ENCODE measurements at places on chromosomes 3 and 15.

- peak; percentile 29 for DNase-seq
These were observed 7.8 kb downstream of the DCBLD2 start for GRCh38 chr3:98893740-98894139.

DNA sequence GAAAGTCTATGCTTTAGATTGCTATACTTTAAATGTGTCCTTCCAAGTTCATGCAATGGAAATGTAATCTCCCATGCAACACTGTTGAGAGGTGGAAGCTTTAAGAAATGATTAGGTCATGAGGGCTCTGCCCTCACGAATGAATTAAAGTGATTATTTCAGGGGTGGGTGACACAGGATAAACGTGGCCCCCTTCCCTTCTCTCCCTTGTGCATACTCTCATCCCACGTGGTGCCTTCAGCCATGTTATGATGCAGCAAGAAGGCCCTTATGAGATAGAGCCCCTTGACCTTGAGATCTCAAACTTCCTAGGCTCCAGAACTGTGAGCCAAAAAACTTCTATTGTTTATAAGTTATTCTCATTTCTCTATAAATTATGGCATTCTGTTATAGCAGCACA, 183.3 kb downstream of the TNIK start:
- no peak for DNase-seq

DNA sequence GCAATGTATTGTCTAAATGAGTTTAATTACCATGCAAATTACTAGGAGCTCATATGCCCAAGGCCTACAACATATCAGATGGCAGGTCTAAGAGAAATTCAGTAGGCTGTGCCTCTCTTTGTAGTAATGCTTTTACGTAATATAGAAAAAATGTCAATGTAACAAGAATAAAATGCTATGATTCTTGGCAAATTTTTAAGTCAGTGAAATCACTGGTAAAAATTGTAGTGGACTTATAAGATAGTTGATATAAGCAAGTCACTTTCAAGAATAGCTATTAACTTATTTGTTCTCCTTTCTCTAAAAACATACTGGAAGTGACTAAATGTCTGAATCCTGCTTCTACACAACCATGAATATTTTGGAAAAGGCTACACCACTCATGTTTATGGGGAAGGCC, 707.8 kb downstream of the TUSC7 start:
- no peak for DNase-seq

DNA sequence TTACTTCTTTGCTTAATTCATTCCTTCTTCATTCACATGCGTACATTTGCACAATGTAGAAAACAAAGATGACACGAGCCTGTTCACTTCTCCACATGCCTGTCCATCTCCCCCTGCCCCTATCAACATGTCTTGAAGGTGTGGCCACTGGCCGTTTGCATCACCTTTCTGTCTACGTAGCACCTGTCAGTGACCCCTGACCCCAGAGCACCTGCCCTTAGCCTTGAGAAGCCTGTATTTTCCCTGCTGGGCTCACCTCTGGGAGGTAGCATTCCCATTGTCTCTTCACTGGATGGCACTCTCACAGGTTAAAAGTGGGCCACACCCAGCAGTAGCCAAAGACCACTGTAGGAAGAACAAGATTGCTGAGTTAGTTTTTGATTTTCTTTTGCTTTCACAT, 234.1 kb downstream of the THSD4 start:
- DNase-seq: no peak

- no peak for DNase-seq
These were observed 9.8 kb downstream of the MUC13 start for GRCh38 chr3:124924741-124925140.
